Fibroblast of skin of back (primary cell): ENCODE measurements at places on chromosomes 13 and 19.

GRCh38 chr13:103873725-103874124 is 807.5 kb upstream of the SLC10A2 start:
- DNase-seq = no peak

DNA sequence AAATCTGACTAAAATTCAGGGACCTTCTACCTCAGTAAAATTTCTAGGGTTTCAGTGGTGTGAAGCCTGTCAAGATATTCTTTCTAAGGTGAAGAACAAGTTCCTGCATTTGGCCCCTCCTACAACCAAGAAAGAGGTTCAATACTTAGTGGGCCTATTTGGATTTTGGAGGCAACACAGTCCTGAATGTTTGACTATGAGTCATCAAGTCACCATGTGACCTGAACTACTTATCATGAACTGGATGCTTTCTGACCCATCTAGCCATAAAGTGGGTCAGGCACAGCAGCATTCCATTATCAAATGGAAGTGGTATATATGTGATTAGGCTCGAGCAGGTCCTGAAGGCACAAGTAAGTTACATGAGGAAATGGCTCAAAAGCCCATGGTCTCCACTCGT is 163.0 kb upstream of the IRS2 start:
- DNase-seq = peak; percentile 30

DNA sequence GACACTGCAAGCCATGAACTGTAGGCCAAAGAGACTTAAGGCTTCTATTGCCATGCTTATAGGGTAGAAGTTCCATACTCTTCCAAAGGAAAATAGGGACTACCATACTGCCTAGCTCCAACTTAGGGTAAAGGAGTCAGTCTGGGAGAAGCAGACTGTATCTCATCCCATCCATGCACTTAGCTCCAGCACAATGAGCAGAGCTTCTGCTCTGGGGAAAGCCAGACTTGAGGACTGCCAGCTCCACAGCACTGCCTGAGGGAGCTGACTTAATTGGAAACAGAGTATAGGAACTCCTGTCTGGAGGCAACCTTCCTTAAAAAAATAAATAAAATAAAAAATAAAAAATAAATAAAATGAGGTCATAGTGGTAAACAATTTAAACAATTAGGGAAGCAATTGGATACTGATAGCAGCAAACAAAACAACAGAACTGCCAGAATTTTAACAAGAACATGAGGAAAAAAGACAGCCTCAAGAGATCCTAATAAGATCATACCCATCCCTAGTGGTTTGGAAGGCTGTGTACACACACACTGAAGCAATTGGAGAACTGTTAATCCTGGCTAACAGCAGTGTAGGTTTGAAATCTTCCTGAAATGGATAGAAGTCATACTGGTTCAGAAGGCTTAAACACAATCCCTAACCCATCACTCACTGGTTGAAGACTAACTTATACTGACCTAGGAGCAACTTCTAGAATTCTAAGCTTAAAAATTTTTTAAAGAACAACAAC is 550.1 kb downstream of the TBC1D4 start:
- no peak for DNase-seq

DNA sequence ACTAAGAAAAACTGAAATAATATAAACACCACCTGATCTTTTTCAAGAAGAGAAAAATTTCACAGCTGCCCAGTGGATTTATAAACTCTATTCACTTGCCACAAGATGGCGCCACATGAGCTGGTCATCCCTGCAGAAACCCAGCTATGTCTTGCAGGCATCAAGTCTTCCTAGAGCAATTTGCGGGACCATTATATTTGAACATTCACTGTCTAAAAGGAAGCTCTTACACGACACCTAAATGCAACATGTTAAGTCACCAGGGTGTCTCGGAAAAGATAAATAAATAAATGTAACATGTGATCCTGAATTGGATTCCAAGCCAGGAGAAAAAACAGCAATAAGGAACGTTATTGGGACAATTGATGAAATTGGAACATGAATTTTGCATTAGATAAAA is 20.3 kb upstream of the AKT2 start:
- peak; percentile 82 for DNase-seq

- DNase-seq = no peak
These were observed 114.6 kb downstream of the TDRD3 start for GRCh38 chr13:60511637-60512036.

DNA sequence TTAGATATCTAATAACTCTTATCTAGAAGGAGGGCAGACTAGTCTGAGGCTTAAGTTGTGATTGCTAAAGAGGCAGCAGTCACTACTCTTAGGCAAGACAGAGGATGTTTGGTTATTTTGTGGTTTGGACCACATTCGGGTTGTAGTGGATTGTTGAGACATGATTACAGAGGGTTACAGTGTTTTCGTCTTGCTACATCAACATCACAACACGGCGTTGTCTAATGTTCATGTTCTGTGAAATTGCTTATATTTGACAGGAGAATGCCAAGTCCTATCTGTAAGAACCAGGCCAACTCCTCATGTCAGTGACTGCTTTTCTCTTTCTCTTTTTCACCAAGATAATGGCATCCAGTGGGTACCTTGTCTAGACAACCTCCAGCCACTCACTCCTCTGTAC is 16.8 kb upstream of the TM9SF2 start:
- no peak for DNase-seq

DNA sequence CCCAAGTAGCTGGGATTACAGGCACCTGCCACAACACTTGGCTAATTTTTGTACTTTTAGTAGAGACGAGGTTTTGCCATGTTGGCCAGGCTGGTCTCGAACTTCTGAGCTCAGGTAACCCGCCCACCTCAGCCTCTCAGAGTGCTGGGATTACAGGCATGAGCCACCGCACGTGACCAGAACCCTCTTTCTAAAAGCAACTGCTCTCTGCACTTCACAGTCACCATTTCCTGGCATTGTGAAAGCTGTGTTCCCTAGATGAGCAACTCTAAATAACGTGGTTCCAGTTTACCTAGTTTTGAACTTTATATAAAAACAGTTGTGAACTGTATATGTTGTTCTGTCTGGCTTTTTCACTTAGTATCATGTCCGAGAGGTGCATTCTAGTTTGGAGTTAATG is 152.9 kb downstream of the SIPA1L3 start:
- no peak for DNase-seq
